Mesothelial cell of epicardium (in vitro differentiated cells): ENCODE measurements at places on chromosomes 4 and X.

GRCh38 chrX:13283950-13284546 is 35.8 kb downstream of the ATXN3L start:
- no peak overlapping the region for H3K4me3 ChIP-seq
- H3K27ac ChIP-seq, result peak overlapping the region; percentile 1
- H3K27me3 ChIP-seq, result no peaks in the 10 kb centered on the region
- H3K4me1 ChIP-seq, result peaks cover 21% of the 10 kb centered on the region
- DNase-seq, result no peak

DNA sequence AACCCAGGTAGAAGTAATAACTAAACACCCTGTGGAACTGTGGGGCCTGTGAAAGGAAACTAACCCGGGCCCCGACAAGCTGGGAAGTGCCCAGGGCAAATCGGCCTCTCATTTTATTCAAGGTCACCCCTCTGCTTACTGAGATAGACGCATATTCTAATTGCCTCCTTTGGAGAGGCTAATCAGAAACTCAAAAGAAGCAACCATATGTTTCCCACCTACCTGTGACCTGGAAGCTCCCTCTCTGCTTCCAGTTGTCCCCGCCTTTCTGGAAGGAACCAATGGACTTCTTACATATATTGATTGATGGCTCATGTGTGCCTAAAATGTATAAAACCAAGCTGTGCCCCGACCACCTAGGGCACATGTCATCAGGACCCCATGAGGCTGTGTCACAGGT is 23.1 kb upstream of the DHRSX start:
- no peak overlapping the region for H3K27ac ChIP-seq
- no peak for DNase-seq
- H3K36me3 ChIP-seq, result no peaks in the 10 kb centered on the region
- H3K27me3 ChIP-seq, result peaks cover 2% of the 10 kb centered on the region
- H3K4me1 ChIP-seq, result no peaks in the 10 kb centered on the region

- H3K4me3 ChIP-seq, result no peak overlapping the region
- peaks cover 34% of the 10 kb centered on the region for H3K27me3 ChIP-seq
- no peaks in the 10 kb centered on the region for H3K36me3 ChIP-seq
Measured at GRCh38 chrX:1464041-1464970, 11.6 kb upstream of the ASMTL start.

DNA sequence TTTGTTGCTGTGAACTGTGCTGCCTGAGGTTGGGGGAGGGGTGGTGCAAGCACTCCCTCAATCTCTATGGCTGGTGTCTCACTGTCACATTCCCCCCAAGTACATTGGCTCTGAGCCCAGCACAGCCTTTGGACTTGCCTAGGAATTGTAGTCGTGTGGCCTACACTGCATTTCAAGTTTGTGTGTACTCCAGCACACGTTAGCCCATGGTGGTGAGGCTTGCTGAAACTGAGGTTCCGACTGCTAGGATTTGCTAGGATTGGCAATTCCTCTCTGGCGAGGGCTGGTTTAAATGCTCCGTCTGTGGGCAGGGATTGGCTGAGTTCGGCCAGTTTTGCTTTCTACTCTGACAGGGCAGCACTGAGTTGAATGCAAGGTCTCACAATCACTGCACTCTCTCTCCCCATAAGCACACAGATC is 121.7 kb upstream of the CXXC4 start:
- H3K27me3 ChIP-seq, result no peaks in the 10 kb centered on the region
- H3K4me1 ChIP-seq, result peaks cover 9% of the 10 kb centered on the region
- DNase-seq, result no peak

DNA sequence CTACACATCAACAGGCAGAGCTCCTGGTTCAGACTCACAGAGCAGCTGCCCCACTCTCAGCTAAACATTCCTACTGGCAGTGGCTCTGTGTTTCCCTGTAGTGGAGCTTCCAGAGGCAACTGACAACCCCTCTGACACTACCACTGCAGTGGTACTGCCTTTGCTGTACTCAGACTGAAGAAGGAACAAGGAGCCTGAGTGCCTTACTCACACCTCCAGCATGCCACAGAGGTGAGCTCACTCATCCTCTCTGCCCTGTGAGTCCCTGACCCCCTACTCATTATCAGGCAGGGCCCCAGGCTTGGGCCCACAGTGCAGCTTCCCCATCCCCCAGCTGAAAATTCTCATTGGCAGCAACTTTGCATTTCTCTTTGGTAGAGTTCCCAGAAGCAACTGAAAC is 240.5 kb upstream of the POF1B start:
- no peak overlapping the region for H3K4me3 ChIP-seq
- H3K27ac ChIP-seq, result no peak overlapping the region
- H3K27me3 ChIP-seq, result no peaks in the 10 kb centered on the region
- no peak for DNase-seq
- no peaks in the 10 kb centered on the region for H3K36me3 ChIP-seq
